ENCODE measurements at places on chromosomes 4 and X.

GRCh38 chrX:56802428-56802827 is 73.4 kb downstream of the NBDY start:
- DNase-seq = no peak

- no peak for DNase-seq
These were observed 278.0 kb downstream of the ANK2 start for GRCh38 chr4:113327494-113327893.

GRCh38 chr4:153638999-153639398 is 45.1 kb upstream of the TLR2 start:
- DNase-seq = no peak

GRCh38 chr4:8345053-8345945 is 75.7 kb downstream of the HTRA3 start:
- no peak for DNase-seq

DNA sequence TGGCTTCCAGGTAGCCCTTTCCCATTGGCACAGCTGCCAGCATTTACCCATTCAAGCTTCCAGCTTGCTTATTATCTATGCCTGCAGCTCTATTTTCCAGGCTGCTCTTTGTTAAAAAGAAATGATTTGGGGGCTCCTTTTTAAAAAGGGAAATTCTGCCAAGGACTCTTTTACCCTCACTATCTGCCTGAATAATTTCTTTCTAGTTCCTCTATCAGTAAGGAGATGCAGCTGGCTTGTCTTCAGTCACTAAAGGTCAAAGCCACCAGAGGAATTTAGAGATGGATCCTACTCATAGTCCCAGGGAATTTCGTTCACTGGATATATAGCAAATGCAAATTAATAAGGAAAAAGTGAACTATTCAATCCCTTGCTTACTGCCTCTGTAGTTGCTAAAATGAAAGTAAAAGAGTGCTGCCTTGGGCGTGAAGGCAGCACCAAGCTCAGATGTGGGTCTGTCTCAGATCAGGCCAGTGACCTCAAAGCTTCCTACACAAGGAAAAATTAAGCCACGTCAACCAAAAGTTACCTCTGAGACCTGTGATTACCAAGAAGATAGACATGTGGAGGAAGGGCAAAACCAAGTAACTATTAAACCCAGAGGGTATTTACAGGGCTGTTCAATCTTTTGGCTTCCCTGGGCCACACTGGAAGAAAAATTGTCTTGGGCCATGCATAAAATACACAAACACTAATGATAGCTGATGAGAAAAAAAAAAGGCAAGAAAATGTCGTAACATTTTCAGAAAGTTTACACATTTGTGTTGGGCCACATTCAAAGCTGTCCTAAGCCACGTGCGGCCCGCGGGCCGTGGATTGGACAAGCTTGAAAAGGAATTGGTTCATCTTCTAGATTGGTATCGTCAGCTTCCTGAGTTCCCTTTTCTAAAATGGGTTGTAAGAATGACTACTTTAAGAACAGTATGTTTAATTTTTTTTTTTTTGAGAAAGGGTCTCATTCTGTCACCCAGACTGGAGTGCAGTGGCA is 5.3 kb downstream of the ARSF start:
- DNase-seq = no peak

All from fibroblast of upper back skin (primary cell).